Eye (tissue), 1 donor: ENCODE measurements at places on chromosomes 2 and 18.

DNA sequence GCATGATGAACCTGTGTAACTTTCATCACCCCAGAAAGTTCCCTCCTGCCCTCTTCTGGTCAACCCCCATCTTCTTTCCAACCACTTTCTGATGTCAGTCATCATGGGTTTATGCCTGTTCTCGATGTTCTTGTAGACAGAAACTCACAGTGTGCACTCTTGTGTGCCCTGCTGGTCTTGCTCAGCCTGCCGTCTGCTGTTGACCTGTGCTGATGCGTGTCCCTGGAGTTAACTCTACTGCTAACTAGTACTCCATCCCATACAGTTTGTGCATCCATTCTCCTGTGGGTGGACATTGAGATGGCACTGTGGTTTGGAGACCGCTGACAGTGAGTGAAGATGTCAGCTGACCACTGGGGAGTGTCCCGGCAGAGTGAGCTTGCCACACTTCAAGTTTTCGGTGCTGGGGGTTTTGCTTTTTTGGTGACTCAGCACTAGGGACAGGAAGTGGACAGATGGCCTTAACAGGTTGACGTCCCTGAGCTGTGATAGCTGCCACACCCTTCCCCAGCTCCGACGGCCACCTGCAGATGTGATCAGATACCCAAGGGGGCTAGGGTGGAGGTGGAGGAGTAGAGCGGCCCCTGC, 14.8 kb downstream of the KLHL29 start:
- DNase-seq = no peak

GRCh38 chr2:32360416-32360815, 3.6 kb downstream of the BIRC6 start:
- no peak for DNase-seq

DNA sequence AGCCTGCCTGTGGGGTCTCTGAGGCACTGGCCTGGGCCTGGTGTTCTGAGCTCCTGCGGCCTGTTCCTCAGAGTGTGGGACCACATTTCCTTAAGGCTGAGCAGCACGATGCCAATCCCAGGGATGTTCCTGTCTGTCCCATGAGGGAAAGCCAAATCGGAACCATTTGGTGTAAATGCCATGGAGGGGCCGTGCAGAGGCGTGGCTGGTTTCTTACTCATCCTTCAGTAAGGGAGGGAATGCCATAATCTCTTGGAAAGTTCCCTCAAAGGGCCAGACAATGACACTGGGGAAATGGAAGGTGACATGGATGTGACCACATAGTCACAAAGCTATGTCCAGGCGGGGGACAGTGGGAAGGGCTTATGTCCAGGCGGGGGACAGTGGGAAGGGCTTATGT, 14.4 kb upstream of the PTMA start:
- no peak for DNase-seq

DNA sequence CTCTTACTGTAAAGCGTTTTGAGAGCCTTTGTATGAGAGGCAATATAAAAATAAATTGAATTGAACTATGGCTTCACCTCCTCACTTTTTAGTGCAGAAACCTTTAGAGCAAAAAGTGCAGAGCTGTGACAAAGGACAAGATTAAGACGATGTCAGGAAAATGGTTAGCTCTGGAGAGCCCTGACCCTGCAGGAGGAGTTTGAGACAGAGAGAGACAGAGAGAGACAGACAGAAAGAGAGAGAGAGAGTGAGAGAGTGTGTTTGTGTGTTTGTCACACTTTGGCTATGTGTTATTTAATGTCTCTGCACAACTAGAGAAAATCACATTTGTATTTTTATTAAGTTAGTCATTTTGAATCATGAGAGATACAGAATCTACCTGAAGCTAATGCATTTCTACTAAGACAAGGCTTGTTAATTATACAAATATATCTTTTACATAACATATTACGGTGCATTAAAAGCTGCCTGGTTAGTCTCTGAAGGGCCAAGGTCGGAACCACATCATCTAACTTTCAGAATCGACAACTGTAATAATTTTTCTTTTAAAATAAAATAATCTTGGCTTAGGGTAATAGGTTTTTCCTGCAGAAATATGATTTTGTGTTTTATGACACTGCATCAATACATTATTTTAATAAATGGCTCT, 423.5 kb upstream of the ZEB2 start:
- DNase-seq = no peak

GRCh38 chr2:107325981-107326786, 440.2 kb upstream of the ST6GAL2 start:
- peak; percentile 64 for DNase-seq

GRCh38 chr2:135949451-135950234, 35.8 kb downstream of the DARS1 start:
- peak; percentile 32 for DNase-seq

DNA sequence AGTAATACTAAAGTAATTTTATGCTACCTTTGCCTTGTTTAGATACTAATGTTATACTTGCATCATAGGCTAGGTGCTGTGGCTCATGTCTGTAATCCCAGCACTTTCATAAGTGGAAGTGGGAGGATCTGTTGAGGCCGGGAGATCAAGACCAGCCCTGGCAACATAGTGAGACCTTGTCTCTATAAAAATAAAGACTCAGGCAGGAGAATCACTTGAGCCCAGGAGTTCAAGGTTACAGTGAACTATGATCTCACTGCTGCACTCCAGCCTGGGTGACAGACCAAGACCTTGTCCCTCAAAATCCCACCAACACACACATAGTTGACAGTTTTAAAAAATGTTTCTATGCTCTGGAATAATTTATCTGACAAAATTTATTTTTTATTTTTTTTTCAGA, 6.9 kb upstream of the DNAJC27 start:
- DNase-seq = no peak

DNA sequence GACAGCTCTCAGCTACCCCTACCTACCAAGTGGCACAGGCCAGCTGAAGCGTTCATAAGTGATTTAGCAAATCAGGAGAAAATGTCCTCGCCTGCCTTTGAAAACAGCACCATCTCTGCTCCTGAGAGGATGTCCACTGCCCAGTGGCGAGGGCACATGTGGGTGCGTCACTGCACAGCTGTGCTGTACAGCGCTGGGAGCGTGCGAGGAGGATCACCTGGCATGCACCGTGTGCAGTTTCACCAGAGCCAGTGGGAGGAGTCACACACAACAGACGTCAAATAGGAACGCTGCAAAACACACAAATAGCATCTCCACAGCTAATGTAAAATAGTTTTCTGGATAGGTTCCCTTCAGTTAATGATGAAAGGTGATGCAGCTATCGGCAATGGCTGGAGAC, 154.1 kb downstream of the HDAC4 start:
- no peak for DNase-seq

DNA sequence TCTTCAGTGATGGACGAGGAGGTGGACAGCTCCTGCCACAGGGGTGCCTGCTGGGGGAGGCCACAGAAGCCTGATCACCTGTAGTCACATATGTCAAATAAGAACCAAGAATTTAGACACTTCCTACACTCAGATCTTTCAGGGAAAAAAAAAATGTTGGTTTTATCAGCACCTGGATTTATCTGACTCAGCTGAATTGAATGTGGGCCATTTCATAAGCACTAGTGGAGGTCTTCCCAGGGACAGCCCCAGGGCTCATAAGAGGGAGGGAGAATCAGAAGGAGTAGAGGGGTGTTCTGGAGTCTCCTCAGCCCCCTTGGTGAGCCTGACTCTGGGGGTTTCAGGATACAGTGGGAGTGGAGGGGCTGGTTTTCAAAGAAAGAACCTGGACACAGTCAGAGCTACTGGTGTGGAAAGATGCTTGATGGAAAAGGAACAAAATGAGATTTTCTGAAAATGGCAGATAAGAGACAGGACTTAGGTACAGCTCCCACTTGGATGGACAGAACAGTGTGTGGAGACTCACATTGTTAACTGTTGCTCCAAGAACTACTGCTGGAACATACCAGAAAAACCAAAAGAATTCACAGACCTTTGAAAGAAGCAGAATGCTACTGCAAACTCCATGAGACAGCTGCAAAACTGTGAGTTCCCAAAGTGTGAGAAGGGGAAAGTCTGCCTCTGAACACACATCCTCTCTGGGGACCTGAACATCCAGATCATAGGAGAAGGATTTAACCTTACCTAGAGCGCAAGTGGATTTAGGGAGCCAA, 45.4 kb downstream of the LCT start:
- no peak for DNase-seq

DNA sequence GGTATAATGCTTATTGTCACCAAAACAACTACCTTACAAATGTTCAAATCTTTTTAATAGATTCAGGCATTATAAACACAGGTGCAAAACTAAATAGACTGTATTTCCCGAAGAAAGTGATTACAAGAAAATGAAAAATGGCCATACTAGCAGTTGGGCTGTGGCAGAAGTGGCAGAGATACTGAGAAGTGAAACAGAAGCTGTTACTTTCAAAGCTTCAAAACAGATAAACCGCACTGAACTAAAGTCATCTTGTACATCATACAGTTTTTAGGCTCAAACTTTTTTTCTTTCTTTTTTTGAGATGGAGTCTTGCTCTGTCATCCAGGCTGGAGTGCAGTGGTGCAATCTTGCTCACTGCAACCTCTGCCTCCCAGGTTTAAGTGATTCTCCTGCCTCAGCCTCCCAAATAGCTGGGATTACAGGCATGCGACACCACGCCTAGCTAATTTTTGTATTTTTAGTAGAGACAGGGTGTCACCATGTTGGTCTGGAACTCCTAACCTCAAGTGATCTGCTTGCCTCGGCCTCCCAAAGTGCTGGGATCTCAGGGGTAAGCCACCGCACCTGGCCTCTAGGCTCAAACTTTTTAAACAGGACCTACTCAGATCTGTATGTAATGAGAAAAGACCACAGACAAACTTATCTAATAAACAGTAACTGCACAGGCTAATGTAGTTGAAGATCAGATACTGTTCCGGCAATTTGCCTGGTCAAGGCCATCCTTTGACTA, 77.9 kb upstream of the SATB2 start:
- no peak for DNase-seq

DNA sequence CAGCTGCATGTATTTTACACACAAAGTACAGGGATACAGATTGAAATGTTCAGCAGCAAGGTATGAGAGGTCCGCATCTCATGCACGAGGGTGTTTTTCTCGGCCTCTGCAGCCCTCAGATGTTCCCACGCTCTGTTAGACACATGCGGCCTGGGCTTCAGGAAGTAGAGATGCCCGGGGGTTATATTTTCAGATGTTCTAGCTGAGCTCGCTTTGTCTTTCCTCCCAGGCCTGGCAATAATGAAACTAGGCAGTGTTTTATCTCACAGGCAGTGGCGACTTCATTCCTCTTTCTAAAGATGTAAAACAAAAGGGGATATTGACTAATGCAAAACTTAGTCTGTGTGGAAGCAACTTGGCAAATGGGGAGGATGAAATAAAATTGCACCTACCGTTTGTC, 190.7 kb downstream of the GBX2 start:
- DNase-seq = no peak

DNA sequence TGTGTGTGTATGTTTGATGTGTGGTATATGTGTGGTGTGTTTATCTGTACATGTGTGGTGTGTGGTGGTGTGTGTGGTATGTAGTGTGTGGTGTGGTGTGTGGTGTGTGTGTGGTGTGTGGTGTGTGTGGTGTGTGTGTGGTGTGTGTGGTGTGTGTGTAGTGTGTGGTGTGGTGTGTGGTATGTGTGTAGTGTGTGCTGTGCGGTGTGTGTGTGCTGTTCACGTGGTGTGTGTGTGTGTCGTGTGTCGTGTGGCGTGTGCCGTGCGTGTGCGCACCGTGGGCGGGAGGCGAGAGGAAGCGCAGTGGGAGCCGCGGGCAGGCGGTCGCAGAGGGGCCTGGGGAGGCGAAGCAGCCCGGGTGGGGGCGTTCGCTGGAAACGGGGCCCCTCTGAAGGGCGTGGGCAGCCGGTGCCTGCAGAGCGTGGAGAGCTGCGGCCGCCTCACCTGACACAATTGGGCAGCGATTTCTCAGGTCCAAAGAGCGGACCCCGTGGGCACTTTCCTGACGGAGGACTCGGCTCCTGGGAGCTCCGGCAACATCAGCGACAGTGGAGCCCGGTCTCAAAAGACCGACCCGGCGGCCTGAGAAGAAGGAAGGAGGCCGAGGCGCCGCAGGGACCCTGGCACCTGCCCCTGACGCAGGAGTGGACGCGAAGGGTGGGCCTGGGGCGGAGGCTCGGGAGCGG, 741.1 kb upstream of the SALL3 start:
- no peak for DNase-seq

- DNase-seq = no peak
Observed at GRCh38 chr2:47379384-47379783, 23.6 kb upstream of the MSH2 start.
